ENCODE measurements at places on chromosomes 6 and 20.
A peak's percentile ranks its signal among the peaks of the same experiment; 100 is the strongest.

DNA sequence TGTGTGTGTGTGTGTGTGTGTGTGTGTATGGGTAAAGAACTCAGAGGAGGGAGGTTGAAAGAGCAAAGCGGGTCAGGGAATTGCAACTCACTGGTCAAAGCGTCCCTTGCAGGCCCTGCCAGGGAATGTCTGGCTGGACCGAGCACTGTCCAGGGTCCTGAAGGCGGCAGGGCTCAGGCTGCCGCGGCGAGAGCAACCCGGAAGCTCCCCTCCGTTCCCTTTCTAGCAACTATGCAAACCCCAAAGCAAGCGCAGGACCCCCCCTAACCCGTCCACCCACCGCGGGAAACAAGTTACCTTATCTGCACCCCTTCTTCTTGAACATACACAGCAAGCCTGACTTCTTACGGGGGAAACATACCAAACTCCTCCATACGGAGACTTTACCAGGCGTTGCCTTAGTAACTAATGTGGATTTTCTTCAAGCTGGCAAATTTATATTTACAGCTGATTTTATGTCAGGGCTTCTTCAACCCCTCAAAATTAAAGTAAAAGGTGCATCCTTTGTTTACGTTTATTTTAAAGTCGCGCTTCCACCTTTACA, 538 bp upstream of the GRM1 start:
- DNase-seq: peak; percentile 5

- no peak for DNase-seq
Measured at GRCh38 chr6:12049165-12049564, 37.1 kb downstream of the HIVEP1 start.

GRCh38 chr20:62723351-62723750, 14.7 kb downstream of the NTSR1 start:
- no peak for DNase-seq

DNA sequence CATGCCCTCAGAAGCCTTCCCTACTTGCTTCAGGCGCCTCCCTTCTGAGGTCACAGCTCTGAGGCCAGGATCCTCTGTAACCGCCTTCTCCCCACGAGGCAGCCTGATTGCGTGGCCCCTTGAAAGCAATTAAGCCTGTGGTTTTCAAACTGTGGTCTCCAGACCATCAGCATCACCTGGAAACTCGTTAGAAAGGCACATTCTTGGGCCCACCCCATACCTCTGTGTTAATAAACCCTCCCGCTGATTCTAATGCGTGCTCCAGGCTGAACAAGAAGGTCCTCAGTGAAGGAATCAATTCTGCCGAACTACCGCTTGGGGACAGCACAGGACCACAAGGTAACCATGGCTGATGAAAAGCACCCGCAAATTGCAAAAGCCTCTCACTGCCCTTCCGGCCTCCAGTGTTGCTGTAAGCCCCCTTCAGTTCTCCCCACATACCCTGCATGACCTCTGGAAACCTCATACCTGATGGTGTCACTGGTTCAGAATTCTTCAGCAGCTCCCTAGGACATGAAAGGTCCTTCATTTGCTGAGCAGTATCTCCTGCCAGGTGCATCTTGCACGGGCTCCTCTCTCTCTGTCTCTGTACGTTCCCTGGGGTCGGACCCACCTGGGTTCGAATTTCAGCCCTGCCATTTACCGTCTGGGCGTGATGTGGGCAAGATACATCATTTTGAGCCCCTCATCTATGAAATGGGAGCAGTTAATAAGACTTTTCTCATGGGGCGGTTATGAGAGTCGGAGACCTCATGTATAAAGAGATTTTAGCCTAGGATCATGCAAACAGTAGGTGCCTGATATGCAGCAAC, 93.3 kb upstream of the RNF24 start:
- no peak for DNase-seq

- no peak for DNase-seq
Measured at GRCh38 chr6:168447282-168447681, 6.3 kb downstream of the SMOC2 start.

GRCh38 chr6:12968839-12969558, 252.4 kb downstream of the PHACTR1 start:
- DNase-seq: no peak

GRCh38 chr20:34708621-34709043, 4.5 kb downstream of the TP53INP2 start:
- peak; percentile 77 for DNase-seq

DNA sequence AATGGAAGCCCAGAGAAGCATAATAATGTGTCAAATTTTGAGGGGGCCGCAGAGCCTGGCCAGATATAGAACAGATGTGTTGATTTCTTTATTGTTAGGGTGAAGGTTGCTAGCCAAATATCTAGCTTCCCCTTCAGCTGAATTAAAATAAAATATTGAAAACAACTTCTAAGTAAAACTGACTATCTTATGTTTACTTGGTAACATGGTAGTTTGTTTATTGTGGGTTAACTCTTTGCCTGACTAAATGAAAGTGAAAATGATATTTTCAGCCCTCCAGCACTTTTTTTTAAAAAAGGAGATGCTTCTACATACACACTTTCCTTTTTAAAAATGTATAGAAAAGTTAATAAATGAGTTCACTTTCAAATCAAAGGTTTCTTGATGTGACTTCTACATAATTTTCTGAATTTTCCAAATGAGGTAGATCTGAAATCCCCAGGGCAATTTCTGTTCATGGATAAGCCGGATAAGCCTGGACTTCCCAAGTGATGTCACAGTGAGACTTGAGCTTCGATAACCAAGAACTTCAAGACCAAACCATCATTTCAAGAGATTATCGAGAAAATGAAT, 172.1 kb upstream of the OLIG3 start:
- DNase-seq: no peak
